ENCODE measurements at places on chromosomes 1 and 21.

GRCh38 chr1:119816407-119816806, 5.1 kb upstream of the REG4 start:
- DNase-seq, result no peak

DNA sequence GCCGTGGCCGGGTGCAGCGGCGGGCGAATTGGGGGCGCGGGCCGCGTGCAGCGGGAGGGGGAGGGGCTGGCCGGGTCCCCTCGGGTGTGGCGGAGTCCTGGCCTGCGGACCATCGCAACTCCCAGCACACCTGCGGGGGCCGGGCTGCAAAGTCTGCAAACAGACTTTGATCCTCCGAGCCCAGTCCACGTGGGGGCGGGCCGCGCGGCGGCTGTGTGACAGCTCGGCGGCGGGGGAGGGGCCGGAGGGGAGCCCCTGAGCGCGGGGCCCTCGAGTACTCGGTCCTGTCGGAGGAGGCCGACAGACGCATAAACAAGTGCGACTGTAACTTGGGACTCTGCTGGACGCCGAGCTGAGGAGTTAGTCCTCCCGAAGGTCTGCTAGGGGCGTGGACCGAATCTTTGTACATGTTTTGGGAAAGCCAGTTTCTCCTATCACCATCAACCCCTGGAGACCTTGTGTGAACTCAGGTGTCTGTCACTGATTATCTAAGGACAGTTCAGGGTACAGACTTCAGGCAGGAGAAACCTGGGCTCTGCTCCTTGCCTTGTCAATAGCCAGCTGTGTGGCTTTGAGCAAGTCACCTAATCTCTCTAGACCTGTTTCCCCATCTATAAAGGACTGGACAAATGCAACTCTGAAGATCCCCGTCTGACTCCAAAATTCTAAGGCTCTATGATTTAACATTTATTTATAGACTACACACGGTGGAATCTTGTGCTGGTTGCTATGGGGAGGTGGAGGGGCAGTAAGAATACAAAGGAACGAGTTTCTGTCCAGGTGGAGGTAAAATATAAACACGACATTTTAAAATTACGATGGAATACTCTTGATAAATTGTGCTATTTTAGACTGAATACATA, 710 bp upstream of the SLC30A1 start:
- DNase-seq, result peak; percentile 57

DNA sequence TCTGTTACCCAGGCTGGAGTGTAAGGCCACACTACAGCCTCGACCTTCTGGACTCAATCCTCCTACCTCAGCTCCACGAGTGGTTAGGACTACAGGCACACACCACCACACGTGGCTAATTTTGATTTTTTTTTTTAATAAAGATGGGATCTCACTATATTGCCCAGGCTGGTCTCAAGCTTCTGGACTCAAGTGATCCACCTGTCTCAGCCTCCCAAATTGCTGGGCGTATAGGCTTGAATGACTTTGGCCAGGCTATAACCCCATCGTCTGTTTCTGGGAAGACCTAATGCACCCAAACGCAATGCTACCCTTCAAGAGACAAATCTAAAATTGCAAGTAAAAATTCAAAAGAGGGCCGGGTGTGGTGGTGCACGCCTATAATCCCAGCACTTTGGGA, 52.1 kb downstream of the DAP3 start:
- no peak for DNase-seq

- no peak for DNase-seq
These were observed 30.8 kb downstream of the ST6GALNAC3 start for GRCh38 chr1:76105372-76105771.

Data from muscle of arm (tissue), 14 donors.